NCI-H510A (cell line): ENCODE measurements at places on chromosomes 3 and 15.

GRCh38 chr3:120498556-120499346 is 48.0 kb upstream of the FSTL1 start:
- DNase-seq: no peak

DNA sequence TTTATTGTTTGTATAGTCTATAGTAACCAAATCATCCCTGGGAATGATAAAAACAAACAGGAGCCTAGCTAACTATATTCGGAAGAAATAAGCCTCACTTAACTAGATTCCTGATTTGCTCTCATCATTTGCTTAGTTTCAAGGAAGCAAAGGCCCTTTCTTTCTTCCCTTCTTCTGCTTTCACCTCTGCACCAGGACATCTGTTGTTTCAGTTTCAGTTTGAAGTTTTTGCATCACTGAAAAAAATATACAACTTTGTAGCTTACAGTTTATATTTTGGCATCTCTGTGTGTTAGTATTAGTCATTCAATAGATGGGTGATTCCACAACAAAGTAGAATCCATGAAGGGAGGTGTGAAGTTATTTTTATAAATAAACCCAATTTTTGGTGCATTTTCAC is 113.6 kb upstream of the SNTN start:
- DNase-seq: no peak

GRCh38 chr3:128849911-128850455 is 29.4 kb upstream of the ACAD9 start:
- no peak for DNase-seq

GRCh38 chr3:38283810-38284755 is 2.0 kb downstream of the SLC22A14 start:
- no peak for DNase-seq

- DNase-seq: no peak
Observed at GRCh38 chr3:187041362-187042307, 97.7 kb downstream of the RPL39L start.

DNA sequence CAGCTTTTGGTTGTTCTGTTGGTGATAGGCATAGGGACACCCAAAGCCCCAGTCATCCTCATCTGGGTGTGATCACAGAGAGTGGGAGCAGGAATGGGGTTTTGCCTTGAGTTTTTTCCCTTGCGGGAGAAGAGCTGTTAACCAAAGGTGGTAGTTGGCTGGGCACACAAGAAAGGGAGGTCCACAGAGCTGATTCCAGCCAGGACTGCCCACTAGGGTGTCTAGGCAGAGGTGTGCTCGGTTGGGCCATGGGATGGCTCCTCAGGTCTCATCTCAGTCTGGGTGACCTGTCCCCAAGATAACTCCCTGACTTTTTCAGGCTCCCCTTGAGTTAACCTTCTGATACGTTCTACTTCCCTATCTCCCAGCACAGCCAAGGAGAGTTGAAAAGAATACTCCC is 134.8 kb downstream of the PDE8A start:
- no peak for DNase-seq

DNA sequence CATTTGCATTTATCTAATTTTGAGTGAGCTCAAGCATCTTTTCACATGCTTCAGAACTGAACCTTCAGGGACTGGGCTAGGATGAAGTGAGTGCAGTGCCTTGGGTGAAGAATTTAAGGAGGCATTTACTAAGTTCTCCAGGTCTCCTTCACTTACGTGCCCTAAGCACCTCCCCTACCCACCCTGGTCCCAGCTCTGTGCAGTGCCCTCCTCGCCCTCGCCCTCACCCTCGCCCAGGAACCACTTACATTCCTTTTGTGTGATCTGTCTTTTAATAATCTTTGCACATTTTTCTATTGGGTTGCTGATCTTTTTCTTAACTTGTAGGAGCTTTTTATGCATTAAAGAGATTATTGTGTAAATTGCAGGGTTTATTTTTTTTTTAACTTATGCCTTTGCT is 322.6 kb downstream of the THSD4 start:
- no peak for DNase-seq
